ENCODE measurements at places on chromosomes 12 and 14. TPM values are rescaled to one million over a fixed set of nuclear protein-coding genes. Genes with fewer than 3 reads are reported as not detected.
A peak's percentile ranks its signal among the peaks of the same experiment; 100 is the strongest.

PFDN5 gene
- total RNA-seq, result 763 TPM

NUBPL gene
- 8.2 TPM for total RNA-seq

SLC2A14 gene
- total RNA-seq, result 0.52 TPM

KRT75 gene
- not detected for total RNA-seq

LHX5 gene
- total RNA-seq, result not detected

DNA sequence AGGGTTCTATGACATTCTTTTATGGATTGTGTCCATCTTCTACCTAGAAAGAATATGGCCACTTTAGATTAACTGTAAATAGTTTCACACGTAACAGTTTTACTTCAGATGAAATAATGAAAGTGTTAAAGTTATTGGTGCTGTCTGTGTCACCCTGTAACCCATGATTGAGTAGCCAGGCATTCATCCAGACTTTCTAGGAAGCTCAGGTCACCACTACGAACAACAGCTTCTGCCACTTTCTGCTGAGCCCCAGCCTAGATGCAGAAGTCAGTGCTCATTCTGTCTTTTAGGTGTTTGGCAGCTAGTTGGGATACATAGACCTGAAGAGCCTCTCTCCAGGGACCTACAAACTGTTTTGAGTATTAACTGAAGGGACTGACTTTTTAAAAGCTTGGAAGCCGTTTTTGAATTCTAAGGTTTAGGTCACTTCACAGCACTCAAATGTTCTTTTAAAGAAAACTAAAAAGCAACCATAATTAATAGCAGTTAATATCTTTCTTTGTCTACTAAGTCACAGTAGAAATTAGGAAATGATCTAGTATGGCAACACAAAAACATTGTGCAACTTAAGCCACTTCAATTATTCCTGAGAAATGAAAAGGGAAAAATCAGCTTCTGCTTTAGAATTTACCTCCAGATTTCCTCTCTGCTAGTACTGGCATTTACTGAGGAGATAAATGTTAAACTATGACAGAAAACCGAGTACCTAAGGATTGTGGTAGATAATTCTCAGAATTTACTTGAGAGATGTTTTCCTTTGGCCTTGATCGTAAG lies 266.9 kb downstream of the CCDC91 start:
- no peak for DNase-seq
- no peaks in the 10 kb centered on the region for H3K4me1 ChIP-seq
- H3K27me3 ChIP-seq, result no peaks in the 10 kb centered on the region
- H3K27ac ChIP-seq, result no peak overlapping the region
- H3K4me3 ChIP-seq, result no peak overlapping the region

DNA sequence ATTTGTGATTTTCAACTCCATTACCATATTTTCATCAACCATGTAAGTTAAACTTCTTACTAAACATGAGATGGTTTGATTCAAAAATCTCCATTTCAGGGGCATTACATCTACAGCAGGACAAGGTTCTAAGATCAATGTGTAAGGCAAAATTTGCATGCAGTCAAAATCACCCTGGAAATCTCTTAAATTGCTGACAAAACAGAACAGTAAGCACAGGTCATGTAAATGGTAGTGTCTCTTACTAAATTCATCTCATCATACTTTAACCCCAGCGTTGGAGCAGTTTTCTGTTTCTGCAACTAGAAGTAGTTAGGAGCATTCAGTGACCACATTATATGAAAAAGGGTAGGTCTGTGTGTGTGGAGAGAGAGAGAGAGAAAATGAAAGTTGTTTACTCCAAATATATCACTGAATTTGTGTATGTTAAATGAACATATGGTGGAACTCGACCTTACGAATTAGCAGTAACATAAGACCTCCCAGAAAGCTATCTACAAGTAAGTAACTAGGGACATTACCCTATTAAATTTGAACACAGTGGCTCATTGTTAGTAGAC lies 227.5 kb downstream of the SSPN start:
- H3K4me1 ChIP-seq, result no peaks in the 10 kb centered on the region
- no peak overlapping the region for H3K4me3 ChIP-seq
- no peak for DNase-seq
- H3K36me3 ChIP-seq, result peaks cover 8% of the 10 kb centered on the region
- no peaks in the 10 kb centered on the region for H3K27me3 ChIP-seq

DNA sequence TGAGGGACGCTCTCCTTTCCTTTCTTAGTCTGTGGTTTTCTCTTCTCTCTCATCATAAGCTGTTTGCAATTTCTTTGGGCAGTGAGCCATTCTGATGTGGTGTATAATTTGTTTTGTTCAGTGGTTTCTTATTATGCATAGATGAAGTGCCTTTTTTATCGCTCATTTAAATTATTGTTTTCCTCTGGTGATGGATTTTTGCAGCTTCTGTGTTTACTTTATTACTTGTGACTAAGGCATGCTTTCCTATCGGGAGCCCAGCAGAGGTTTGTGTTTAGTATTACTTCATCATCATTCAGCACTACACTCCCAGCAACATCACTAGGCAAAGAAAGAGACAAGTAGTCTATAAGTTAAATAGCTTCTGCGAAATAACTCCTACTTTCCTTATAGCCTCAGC lies 586.6 kb upstream of the NOVA1 start:
- no peaks in the 10 kb centered on the region for H3K36me3 ChIP-seq
- no peaks in the 10 kb centered on the region for H3K27me3 ChIP-seq
- H3K4me1 ChIP-seq, result no peaks in the 10 kb centered on the region

DNA sequence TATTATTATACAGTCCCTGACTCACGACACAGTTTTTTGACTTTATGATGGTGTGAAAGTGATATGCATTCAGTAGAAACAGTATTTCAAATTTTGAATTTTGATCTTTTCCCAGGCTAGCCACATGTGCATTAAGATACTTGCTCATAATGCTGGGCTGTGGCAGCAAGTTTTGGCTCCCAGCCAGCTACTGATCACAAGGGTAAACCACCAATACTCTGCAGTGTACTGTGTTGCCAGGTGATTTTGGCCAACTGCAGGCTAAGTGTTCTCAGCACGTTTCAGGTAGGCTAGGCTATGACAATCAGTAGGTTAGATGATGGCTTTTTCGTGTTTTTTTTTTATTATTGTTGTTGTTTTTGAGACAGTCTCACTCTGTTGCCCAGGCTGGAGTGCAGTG lies 69.4 kb upstream of the ACTN1 start:
- peak; percentile 19 for DNase-seq
- peaks cover 9% of the 10 kb centered on the region for H3K36me3 ChIP-seq
- H3K4me1 ChIP-seq, result peaks cover 8% of the 10 kb centered on the region
- H3K4me3 ChIP-seq, result no peak overlapping the region
- no peak overlapping the region for H3K27ac ChIP-seq

DNA sequence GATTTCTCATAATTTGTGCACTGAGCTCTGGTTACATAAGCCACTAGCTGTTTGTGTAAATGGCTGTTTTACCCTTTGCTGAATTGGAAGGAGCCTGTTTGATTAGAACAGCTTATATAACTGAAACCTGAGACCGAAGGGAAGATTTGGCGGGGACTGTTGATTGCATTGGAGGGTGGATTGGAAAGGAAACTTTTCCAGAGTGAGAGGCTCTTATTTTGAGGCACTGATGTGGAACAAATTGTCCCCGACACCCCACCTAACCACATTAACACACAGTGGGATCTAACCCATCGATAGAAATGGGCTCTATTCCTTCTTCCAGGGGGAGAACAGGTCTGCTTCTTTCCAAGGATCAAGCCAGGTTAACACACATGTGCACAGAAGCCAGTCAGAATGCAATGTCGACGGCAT lies 51.7 kb downstream of the TMEM30B start:
- H3K4me3 ChIP-seq, result no peak overlapping the region
- H3K4me1 ChIP-seq, result no peaks in the 10 kb centered on the region
- no peak for DNase-seq
- no peaks in the 10 kb centered on the region for H3K36me3 ChIP-seq

DNA sequence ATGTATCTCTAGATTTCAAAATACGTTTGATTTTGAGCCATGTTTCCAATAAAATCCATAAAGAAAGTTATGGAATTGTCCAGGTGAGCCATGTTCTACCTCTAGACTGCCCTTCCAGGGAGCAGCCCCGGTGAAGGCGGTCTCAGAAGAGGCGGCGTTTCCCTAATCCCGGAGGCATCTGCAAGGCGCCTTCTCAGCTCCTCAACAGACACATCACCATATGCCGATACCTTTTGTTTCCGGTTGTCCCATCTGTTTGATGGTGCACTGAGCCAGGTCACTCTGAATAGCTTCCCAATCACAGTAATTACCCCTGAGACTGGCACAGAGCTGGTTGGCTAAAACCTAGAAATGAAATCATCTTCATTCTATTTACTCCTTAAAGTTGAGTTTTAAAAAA lies 305.5 kb upstream of the FKBP4 start:
- H3K27me3 ChIP-seq, result peaks cover 8% of the 10 kb centered on the region
- no peaks in the 10 kb centered on the region for H3K36me3 ChIP-seq
- no peak for DNase-seq
- no peaks in the 10 kb centered on the region for H3K4me1 ChIP-seq

DNA sequence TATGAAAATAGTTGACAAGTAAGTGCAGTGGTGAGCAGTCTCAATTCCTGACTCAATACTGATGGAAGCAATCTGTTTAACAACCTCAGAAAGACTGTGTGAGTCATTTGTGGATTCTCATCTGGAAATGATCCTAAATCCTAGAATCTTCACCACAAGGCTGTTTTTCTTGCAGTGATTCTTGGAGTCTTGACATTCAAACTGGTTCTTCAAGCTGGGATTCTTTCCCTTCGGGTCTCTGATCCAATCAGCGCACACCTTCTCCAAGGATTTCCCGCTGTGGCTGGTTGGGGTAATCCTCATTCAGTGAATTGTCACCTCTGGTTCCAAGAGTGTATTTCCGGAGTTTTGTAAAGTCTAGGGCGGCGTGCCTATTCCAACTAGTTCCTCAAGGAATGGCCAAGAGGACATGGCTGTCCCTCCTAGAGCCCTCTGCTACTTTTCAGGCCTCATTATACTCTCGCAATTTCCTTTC lies 37.7 kb upstream of the FOXJ2 start:
- peaks cover 30% of the 10 kb centered on the region for H3K4me1 ChIP-seq
- no peak overlapping the region for H3K27ac ChIP-seq
- H3K4me3 ChIP-seq, result no peak overlapping the region
- no peaks in the 10 kb centered on the region for H3K27me3 ChIP-seq

DNA sequence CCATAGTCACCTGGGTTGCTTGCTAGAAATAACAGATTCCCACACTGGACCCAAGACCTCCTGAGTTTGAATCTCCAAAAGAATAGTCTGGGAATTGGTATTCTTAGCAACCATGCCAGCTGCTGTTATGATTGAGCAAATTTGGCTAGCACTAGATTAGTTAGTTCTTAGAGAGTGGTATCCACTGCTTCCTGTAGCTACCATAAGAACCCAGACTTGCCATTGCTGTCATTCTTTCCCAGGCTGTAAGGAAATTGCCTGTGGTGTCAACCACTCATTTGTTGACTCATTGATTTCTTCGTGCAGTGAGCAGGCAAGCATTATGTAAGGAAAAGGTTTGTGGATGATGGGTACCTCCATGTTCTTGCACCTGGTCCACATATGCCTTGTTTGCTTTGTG lies 201.8 kb upstream of the RGS6 start:
- no peak for DNase-seq
- no peak overlapping the region for H3K27ac ChIP-seq
- H3K27me3 ChIP-seq, result no peaks in the 10 kb centered on the region

DNA sequence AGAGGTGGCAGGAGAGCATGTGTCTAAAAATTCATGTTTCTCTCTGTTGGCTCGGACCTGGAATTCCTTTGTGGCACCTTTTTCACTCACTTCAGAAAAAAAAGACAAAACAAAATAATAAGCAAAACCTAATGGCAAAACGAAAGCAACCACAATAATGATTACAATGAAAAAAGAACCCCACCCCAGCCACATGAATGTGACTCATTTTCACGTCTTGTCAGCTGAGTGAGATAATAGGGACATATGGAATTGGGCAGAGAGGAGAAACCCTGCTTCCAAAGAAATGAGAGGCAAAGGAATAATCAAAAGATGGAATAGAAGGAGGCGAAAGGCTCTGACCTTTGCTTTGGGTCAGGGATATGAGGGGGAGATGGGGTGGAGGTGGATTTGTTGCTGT lies 143.4 kb downstream of the SLC8A3 start:
- no peaks in the 10 kb centered on the region for H3K36me3 ChIP-seq
- no peaks in the 10 kb centered on the region for H3K27me3 ChIP-seq

DNA sequence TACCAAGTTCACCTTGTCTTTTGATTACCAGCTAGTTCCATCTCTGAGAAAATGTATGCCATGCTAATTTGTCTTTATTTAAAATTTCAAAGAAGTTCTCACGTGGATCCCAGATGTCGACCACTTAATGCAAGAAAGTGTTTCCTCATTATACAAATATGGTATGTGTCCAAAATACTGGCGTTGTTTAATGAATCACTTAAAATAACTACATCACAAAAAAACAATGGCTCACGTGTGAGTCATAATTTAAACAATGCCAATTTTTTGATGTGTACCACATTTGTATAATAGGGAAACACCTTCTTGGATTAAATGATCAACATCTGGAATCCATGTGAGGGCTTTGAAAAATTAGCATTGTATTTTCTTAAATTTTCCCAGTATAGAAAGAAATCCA lies 40.8 kb downstream of the DBX2 start:
- H3K4me1 ChIP-seq, result no peaks in the 10 kb centered on the region
- peaks cover 6% of the 10 kb centered on the region for H3K27me3 ChIP-seq
- no peak for DNase-seq
- no peak overlapping the region for H3K4me3 ChIP-seq
- H3K27ac ChIP-seq, result no peak overlapping the region

- no peak for DNase-seq
- H3K27ac ChIP-seq, result no peak overlapping the region
- H3K36me3 ChIP-seq, result no peaks in the 10 kb centered on the region
Observed at GRCh38 chr14:85248881-85249635, 280.9 kb upstream of the FLRT2 start.

GRCh38 chr12:68557011-68557730 lies 53.5 kb upstream of the RAP1B start:
- no peaks in the 10 kb centered on the region for H3K27me3 ChIP-seq
- H3K4me1 ChIP-seq, result peaks cover 4% of the 10 kb centered on the region
- no peaks in the 10 kb centered on the region for H3K36me3 ChIP-seq
- H3K4me3 ChIP-seq, result no peak overlapping the region
- DNase-seq, result no peak
- H3K27ac ChIP-seq, result no peak overlapping the region

GRCh38 chr14:90518941-90519256 lies 122.1 kb downstream of the CALM1 start:
- H3K27ac ChIP-seq, result no peak overlapping the region
- peaks cover 5% of the 10 kb centered on the region for H3K4me1 ChIP-seq
- peak; percentile 59 for DNase-seq
- H3K27me3 ChIP-seq, result peaks cover 3% of the 10 kb centered on the region

DNA sequence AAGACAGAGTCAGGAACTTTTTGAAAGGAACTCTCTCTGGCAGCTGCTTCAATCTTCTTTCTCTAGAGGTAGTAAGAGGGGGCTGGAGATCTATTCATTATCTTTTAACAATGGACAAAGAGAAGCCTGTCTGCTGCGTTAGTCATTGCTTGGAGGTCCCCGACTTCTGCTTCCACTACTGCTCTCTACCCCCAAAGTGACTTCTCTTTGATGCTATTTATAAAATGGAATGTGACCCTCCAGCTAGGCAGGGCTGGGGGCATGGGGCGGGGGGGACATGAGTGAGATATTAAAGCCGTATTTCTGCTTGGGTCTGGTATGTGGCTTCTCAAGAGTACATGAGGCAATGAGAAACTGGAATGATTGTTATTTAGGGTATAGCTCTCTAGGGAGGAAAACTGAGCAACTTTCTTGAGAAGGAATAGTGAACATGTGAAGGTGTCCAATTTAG lies 41.4 kb upstream of the NUDT4 start:
- H3K4me1 ChIP-seq, result no peaks in the 10 kb centered on the region
- H3K4me3 ChIP-seq, result no peak overlapping the region
- no peaks in the 10 kb centered on the region for H3K36me3 ChIP-seq

GRCh38 chr12:105409801-105410471 lies 79.4 kb downstream of the C12orf75 start:
- no peak for DNase-seq
- no peak overlapping the region for H3K27ac ChIP-seq
- peaks cover 8% of the 10 kb centered on the region for H3K4me1 ChIP-seq
